Stimulated activated CD8-positive, alpha-beta memory T cell treated with anti-CD3 and anti-CD28 coated beads, Interleukin-15, amount 100 ng/mL, for 4 hours (primary cell): ENCODE measurements at places on chromosomes 4 and X.

DNA sequence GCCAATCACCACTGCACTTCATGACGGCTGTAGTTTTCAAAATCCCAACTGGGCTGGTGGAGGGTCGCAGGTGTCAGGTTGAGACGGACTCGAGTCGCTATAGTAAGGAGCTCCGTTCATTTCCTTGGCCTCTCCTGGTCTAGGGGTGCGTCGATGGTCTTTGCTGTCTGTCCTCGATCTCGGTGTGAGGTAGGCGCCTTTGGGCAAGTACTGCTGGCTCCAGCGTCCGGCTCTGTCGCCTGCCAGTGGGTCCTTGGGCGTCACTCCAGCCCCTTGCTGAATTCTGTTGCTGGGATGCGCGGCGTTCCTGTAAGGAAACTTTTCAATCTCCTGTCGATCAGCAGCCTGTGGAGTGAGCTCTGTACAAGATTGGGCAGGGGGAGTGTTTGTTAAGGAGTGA is 76.7 kb downstream of the CCNB3 start:
- no peak for DNase-seq

- no peak for DNase-seq
These were observed 56.6 kb downstream of the SPATA18 start for GRCh38 chr4:52107745-52108144.

DNA sequence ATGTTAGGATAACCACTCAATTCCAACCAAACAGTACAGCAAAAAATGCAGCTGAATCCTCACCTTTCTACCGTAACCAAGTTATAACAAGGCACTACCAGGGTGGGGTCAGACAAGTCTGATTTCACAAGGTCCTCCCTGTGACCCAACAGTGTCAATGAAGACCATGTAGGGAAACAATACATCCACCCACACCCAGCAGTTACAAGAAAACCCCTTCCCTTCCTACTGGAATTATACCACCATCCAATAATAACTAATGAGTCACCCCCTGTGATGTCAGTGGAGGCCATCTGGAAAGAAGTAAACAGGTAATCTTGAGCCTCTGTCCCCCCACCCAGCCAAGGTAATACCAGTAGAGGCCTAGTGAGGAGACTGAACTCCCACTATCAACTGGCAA is 117.6 kb downstream of the FGF16 start:
- DNase-seq = no peak

DNA sequence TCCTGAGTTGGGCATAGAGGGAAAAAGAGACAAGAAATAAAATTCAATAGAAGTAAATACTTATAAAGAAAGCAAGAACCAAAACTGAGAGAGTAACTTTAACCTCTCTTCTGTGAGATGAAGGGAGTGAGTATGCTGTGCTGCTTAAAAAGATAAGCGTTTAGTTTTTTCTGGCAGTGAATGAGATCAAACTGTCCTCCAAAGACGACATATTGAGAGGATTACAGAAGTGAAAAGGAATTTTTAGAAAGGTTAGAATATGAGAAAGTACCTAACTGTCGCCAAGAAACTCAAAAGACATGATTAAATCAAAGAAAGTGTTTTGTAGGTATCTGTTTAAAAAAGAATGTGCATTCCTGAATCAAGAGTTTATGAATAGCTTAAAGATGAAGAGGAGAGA is 16.0 kb downstream of the GAB1 start:
- no peak for DNase-seq

DNA sequence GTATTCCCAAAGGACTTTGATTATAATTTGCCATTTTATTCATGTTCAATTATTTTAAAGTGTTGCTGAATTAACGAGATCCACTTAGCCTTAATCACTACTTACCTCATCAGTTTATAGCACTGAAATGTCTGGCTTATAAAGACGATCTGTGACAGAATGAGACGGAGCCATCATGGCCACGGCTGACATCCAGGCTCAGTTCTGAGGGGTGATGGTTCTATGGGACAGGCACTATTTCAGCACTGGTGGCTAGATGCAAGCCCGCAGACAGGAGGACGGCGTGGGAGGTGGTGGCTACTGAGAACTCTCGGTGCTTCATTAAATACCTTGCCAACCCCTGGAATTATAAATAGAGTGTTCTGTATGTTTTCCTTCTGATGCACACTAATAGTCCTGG is 1084.2 kb upstream of the TENM3 start:
- DNase-seq = no peak

- no peak for DNase-seq
These were observed 65.1 kb downstream of the LHFPL1 start for GRCh38 chrX:112614640-112615039.

GRCh38 chrX:85988353-85988752 is 59.0 kb downstream of the CHM start:
- no peak for DNase-seq
